ENCODE measurements at places on chromosomes 11 and 22.

DNA sequence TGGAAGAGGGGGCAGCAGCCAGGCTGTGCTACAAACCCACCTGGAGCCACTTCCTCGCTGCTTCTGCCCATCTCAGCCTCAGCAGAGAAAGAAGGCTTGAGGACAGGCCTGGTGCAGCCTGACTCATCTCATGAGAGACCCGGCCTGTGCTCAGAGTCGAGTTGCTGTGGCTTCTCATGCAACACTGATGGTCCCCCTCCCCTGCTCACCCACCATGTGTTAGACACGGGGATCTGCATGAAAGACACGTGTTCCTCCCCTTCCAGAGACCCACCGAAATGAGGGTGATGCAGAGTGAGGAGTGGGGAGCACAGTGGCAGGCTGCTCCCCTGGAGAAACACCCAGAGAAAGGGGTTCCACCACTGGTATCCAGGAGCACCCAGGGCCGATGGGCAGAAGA lies 15.0 kb downstream of the RTN4R start:
- no peak for DNase-seq

DNA sequence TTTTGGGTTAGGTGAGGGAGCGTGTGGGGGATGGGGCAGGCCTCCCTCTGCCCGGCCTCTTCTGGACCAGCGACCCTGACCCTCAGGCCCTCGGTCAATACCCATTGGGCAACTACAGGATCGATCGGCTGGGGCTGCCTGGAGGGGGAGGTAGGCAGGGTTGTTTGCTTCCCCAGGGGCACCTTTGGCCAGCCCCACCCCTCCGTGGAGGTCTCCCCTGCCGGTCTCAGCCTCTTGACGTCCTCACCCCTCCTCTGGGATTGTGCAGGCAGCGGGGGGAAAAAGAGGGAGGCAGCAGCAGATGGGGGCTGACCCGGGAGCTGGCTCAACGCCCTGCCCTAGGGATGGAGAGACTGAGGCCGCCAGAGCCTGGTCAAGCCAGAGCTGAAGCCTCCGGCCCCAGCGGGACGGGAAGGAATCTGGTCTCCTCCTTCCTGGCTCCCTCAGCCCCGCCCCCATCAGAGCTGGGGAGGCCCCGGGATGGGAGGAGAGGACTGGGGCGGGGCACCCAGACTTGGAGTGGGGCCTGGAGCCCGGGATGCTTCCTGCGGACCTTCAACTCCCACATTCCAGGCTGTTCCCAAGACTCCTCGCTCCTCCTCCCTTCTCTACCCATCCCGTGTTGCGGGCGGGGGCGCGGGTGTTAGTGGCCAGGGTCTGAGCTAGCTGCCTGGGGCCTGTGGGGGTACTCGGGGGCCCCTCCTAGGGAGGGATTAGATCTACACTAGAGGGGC lies 14.4 kb upstream of the CDC42EP1 start:
- DNase-seq, result no peak

GRCh38 chr11:112734207-112734606 lies 227.0 kb upstream of the NCAM1 start:
- DNase-seq, result no peak

GRCh38 chr11:86722006-86722405 lies 49.6 kb upstream of the ME3 start:
- DNase-seq, result no peak

DNA sequence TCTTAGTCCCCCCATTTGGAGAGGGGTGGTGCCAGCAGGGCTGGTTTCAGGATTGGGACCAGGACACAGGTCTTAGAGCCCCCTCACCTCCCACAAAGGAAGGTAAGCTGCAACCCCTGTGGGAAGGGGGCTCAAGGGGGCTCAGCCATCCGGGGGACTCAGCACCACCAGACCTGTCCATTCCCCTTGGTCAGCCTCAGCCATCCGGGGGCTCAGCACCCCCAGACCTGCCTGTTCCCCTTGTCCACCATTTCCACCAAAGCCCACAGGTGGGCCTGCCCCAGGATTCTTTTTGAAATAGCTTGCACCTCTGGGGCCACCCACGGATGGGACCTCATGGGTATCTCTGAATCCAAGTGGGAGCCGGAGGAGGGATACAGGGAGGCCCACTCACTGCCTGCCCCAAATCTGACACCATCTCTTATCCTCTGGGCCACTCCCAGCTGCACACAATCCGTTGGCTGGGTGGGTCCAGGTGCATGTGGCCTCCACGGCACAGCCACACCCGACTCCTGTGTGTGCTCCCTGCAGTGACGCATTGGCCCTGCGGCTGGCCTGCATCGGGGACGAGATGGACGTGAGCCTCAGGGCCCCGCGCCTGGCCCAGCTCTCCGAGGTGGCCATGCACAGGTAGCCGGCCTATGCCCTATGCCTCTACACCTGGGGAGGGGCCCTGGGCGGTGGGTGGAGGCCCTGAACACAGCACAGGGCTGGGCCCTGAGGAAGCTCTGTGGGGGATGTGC lies 15.9 kb downstream of the MCAT start:
- no peak for DNase-seq

DNA sequence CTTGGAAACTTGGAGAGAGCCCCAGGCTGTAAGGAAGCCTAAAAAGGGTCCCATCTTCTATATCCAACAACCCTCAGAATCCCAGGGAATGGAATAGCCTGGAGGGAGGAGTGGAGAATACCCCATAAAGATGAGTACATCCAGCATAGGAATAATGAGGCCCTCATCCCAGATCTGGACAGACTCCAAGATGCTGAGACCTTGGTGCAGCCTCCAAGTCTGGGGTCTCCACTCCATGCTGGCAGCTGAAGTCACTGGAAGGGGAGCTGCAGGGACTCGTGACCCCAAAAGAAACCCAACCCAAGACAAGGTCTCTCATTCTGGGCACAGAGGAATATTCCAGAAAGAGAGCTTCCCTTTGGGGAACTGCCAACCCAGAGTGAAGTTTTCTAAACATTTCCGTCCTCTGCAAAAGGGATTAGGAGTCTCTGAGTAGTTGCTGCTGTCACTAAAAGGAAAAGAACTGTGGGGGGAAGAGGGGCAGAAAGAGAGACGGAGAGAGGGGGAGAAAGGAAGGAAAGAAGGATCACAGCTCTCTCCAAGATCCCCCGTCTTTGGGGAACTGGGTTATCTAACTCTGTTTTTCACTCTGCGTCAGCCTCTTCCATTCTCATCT lies 589 bp downstream of the SCGB1A1 start:
- no peak for DNase-seq

- no peak for DNase-seq
Measured at GRCh38 chr22:44915441-44915840, 94.4 kb downstream of the PHF21B start.

DNA sequence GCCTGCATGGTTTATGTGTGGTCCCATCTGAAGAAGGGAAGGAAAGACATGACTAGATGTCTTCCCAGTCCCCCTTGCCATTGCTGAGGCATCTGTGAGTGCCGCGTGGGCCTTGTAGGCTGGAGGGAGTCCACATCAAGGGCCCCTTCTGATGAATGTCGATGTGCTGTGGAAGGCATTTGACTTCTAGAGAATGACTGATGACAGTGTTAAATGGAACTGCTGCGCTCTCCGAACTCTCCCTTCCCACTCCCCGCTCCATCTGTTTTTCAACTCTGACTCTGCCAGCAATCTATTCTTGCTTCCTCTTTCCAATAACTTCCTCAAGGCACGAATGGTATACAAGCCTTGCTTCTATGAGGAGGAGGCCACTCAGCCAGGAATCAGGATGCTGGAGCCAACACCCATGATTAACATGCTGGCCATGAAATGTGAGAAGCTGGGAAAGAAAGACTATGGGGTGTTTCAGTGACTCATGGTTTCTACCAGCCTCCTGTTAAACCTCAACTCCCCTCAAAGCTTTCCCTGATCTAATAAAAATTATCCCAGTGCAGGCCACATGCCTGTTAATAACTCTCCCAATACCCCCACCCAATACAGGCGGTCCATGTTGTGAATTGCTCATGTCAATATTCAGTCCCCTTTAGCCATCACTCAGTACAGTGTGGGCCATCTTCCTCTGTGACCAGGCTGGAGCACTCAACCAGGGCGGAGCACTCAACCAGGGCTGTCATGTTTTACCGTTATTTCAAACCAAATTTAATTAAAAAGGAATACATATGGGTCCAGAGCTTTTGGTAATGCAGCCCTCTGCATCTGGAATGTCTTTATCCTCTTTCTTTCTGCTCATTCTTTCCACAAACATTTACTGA lies 46.4 kb upstream of the TBCEL start:
- no peak for DNase-seq

DNA sequence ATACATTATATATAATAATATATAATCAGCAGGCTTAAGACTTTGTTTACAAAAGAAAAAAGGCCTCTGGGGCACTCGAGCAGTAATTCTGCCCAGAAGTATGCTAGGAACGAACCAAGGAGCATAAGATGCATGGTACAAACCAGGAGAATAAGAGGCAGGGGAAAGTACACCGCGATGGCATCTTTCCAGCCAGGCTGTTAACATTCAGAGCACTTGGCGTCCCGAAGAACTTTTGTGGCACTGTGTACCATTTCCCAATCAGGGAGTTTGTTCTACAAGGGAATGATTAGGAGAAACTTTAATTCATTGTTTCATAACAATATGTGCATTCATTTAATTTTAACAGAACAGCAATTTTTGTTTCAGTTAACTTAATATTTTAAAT lies 125.1 kb downstream of the WT1 start:
- DNase-seq, result no peak

DNA sequence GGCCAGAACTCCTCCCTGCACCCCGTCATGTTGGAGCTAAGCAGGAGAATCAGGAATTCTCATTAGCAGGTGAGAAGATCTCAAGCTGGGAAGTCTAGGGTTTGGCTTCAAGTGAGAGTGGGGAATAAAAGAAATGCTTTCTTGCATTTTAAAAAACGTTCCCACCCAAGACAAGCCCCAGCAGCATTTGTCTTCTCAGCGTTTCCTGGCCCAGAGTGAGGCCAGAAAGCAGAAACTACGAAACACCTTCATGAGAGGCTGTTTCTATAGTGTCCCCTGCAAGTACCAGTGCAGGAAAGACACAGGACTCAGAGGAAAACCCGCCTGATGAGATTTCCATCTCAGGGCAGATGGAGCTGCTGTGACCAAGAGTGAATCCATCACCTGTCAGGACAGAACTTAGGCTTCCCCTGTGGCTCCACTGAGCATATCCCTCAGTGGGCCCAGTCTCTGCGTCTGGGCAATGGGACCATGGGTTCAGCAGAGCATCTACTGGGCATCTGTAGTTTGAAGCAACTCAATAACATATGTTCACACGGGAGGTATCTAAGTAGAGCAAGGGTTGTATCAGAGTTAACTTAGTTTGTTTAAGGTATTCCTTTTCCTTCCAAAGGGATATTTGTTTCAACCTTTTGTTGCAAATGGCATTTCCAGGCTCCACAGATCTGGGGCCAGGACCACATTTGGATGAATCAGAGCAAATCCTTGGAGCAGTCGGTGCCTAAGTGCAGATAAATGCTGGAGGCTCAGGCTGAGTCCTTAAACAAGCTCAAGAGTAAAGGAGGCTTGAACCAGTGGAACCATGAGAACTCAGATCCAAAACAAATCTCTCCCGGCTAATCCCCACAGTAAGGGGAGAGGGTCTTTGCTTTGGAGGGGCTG lies 548.3 kb downstream of the MIAT start:
- DNase-seq, result no peak

- DNase-seq, result no peak
Measured at GRCh38 chr22:29117799-29118477, 45.1 kb downstream of the KREMEN1 start.

GRCh38 chr22:19466126-19466716 lies 12.8 kb downstream of the UFD1 start:
- no peak for DNase-seq

DNA sequence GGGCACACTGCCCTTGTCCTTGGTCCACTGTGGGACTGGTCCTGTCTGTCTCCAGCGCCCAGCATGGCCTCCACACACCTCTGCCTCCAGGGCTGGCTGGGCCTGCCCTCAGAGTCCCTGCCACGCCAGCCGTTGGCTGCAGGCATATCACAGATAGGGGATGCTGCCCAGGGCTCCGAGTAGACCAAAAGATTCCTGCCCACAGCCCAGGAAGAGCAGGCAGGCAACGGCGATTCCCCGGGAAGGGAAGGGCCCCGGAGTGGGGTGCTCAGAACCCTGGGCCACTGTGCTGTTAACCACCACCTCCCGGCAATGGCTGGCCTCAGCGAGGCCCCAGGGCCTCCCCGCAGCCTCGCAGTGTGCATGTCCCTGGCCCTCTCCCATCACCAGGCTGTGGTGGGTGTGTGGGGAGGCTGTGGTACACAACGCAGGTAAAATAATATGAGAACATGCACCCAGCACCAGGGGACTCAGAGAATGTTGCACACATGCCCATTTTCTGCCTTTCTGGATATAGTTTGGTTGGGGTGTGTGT lies 2.2 kb downstream of the IFITM5 start:
- DNase-seq, result no peak

DNA sequence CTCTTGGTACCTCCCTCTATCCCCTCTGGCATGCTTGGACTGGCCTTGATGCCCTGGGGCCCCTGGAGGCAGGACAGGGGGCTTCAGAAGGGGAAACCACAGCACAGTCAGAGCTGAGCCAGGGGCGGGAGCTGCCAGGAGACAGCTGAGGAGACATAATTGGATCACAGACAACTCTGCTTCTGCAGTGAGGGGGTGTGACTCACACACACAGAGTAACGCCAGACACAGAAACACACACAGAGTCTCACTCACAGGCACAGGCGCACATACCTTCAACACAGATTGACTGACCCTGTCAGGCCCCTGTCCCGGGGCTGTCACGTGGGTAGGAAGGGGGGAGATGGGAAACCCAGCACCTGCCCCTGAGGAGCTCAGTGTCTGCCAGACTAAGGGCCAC lies 20.6 kb downstream of the STARD10 start:
- no peak for DNase-seq

GRCh38 chr11:105432241-105432995 lies 177.5 kb upstream of the GRIA4 start:
- no peak for DNase-seq

- no peak for DNase-seq
Measured at GRCh38 chr11:58928107-58928499, 11.2 kb upstream of the GLYATL1 start.

DNA sequence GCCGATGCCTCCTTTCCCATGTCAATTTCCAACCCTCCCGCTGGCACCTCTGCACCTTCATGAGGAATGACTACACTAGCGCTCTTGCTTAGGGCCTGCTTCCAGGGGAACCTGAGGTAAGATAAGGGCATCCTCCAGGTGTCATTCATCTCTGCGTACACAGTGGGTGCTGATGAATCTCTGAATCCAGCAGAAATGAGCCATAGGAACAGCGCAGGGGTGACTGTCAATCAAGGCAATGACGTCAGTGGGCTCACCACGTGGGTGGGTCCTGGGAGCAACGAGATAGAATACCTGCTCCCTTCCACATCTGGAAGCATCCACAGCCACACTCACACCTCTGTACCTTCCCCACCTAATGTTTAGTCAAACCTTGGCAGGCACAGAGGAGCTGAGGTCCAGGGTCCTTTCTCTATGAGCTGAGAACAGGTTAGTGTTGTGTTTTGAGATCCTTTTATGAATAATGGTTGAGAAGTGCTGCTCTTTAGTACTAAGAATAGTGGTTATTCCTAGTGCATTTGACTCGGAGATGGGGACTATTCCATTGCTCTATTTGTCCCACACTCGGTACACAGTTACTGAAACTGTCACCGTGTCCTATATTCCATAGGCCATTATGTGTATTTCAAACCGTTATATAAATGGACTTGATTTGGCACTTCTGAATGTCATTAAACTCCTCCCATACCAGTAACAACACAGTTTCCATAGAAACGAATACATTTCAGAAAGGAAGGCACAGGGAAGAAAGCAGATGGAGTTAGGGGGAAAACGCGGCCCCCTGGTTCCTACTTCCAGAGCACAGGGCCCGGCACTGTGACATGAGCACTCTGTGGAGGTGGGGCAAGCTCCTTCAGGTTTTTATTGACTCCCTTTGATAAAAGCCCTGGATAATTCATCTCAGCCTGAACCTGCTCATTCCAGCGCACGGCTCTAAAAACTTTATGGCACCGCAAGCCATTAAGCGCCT lies 193.4 kb downstream of the ST3GAL4 start:
- no peak for DNase-seq

GRCh38 chr22:44898236-44898635 lies 111.6 kb downstream of the PHF21B start:
- DNase-seq, result no peak

Measured in stimulated activated naive CD4-positive, alpha-beta T cell treated with Interleukin-2 at 50 U/mL for 16 hours (primary cell).